RWPE2 (cell line): ENCODE measurements at places on chromosomes 13 and 19.

- no peaks in the 10 kb centered on the region for H3K27me3 ChIP-seq
- no peak overlapping the region for H3K4me3 ChIP-seq
- H3K4me1 ChIP-seq, result no peaks in the 10 kb centered on the region
- no peak for DNase-seq
- no peaks in the 10 kb centered on the region for H3K36me3 ChIP-seq
These were observed 2.4 kb upstream of the FPR1 start for GRCh38 chr19:51754109-51754508.

- no peak overlapping the region for H3K27ac ChIP-seq
- no peak overlapping the region for H3K4me3 ChIP-seq
- no peak for DNase-seq
These were observed 52.0 kb downstream of the KLF5 start for GRCh38 chr13:73110814-73111213.

DNA sequence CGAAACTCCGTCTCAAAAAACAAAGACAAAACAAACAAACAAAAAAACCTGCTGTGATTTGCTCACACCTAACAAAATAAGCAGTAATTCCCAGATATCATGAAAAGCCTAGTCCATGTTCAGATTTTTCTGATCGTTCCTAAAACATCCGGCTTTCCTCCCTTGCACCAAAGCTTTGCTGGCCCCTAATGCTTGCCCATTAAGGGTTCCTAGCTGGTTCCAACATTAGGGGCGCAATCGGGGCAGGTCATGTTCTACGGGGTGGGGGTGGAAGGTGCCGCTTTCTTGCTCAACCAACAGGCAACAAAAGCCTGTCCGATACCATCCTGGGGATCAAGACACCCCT lies 25.5 kb upstream of the FXYD3 start:
- DNase-seq, result no peak
- no peak overlapping the region for H3K4me3 ChIP-seq
- H3K4me1 ChIP-seq, result no peaks in the 10 kb centered on the region

- H3K36me3 ChIP-seq, result no peaks in the 10 kb centered on the region
- H3K4me1 ChIP-seq, result peaks cover 17% of the 10 kb centered on the region
- peak overlapping the region; percentile 79 for H3K27ac ChIP-seq
- H3K27me3 ChIP-seq, result no peaks in the 10 kb centered on the region
- no peak overlapping the region for H3K4me3 ChIP-seq
These were observed 10.6 kb downstream of the POU2F2 start for GRCh38 chr19:42121656-42122069.

DNA sequence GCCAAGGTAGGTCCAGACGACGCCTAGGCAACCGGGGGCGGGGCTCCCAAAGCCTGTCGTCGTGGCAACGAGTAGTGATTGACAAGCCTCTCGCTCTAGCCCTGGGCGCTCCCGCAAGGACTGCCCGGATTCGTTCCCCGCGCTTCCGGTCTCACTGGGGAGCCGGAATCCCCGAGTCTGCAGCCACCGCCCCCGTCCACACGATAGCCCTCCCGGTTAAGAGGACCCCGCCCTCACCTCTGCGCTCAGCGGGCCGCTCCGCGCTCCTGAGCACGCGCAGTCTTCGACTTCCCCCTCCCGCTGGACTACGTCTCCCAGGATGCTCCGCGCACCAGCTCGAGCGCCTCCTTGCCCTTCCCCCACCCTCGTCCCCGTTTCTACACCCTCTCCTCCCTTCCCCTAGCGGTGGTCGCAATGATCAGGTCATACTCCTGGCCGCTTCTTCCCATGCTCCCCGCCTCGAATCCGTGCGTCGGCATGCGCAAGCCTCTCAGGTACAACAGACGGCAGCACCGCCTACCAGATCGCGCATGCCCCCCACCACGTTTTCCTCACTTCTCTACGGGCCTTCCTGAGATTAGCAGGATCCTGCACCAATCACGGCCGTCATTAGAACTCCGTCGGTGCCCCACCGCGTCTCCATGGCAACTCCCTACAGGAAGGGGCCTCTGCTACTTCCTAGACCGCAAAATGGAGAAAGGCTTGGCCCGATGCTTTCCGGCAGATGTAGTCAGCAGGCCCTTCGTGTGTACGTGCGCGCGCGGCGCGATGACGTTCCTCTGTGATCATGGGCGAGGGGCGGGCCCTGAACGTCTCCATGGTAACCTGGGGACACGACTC lies at the start of gene MZF1:
Gene MZF1 (minus strand): TSS at position 518 of the 840 bp plus-strand sequence. CDS start 1,946 bp downstream, outside the sequence.
- H3K27ac ChIP-seq, result peak within 1 kb of the TSS; percentile 86
- peak; percentile 100 for DNase-seq
- no peaks in the 10 kb centered on the region for H3K27me3 ChIP-seq
- H3K4me3 ChIP-seq, result peak within 1 kb of the TSS; percentile 55
- no peaks in the 10 kb centered on the region for H3K36me3 ChIP-seq
- peaks cover 3% of the 10 kb centered on the region for H3K4me1 ChIP-seq

- no peaks in the 10 kb centered on the region for H3K4me1 ChIP-seq
- no peak for DNase-seq
- H3K4me3 ChIP-seq, result no peak overlapping the region
- no peaks in the 10 kb centered on the region for H3K36me3 ChIP-seq
- H3K27ac ChIP-seq, result no peak overlapping the region
These were observed 278.7 kb upstream of the KLHL1 start for GRCh38 chr13:70386919-70387318.

DNA sequence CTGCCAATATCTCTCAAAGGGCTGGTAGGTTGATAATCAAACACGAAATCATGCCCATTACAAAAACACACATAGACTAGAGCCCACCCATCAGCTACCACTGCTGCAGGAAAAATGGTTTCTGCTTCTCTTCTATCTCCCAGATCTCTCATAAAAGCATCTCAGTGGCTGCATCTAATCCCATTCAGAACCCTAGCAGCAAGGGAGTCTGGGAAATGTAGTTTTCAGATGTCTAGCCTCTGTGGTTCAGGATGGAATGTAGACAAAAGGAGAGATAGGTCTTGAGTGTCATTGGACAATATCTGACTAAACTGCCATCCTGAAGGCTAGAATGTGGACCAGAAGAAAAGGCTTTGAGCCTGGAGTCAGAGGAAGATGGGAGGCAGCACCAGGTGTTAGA lies 32.1 kb downstream of the RDH8 start:
- no peak for DNase-seq
- no peaks in the 10 kb centered on the region for H3K4me1 ChIP-seq
- H3K36me3 ChIP-seq, result no peaks in the 10 kb centered on the region
- H3K27me3 ChIP-seq, result no peaks in the 10 kb centered on the region
- no peak overlapping the region for H3K4me3 ChIP-seq
- H3K27ac ChIP-seq, result no peak overlapping the region

GRCh38 chr13:75744127-75744526 lies 108.0 kb downstream of the LMO7 start:
- DNase-seq, result no peak
- no peaks in the 10 kb centered on the region for H3K27me3 ChIP-seq
- H3K36me3 ChIP-seq, result no peaks in the 10 kb centered on the region
- no peaks in the 10 kb centered on the region for H3K4me1 ChIP-seq
- no peak overlapping the region for H3K4me3 ChIP-seq

- H3K4me3 ChIP-seq, result no peak overlapping the region
- no peak overlapping the region for H3K27ac ChIP-seq
- H3K4me1 ChIP-seq, result no peaks in the 10 kb centered on the region
These were observed 5.6 kb downstream of the MICOS13 start for GRCh38 chr19:5674714-5675113.

- H3K27me3 ChIP-seq, result no peaks in the 10 kb centered on the region
- no peak overlapping the region for H3K27ac ChIP-seq
- no peak for DNase-seq
- no peaks in the 10 kb centered on the region for H3K36me3 ChIP-seq
These were observed 40.3 kb downstream of the ERICH6B start for GRCh38 chr13:45575146-45575829.

DNA sequence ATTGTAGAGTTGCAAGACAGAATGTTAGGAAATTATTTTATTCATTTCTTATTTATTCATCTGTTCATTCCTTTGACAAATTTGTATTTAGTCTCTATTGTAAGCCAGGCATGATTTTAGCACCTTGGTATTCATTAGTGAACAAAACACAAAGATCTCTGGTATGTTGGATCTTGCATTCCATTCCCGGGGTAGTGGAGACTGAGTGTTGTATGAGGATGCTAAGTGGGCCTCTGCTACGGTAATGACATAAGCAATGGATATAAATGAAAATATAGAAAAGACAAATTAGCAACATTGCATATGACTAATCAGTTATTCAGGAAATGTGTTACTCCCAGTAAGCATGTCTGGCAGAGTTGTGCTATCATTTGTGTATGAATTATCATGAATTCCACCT lies 449.3 kb downstream of the PCDH17 start:
- no peak for DNase-seq
- no peaks in the 10 kb centered on the region for H3K36me3 ChIP-seq

- H3K4me1 ChIP-seq, result peaks cover 13% of the 10 kb centered on the region
- DNase-seq, result peak; percentile 89
- H3K36me3 ChIP-seq, result peaks cover 78% of the 10 kb centered on the region
- H3K27ac ChIP-seq, result peak overlapping the region; percentile 40
- no peaks in the 10 kb centered on the region for H3K27me3 ChIP-seq
These were observed 2.4 kb downstream of the COX7A1 start for GRCh38 chr19:36149673-36150406.

DNA sequence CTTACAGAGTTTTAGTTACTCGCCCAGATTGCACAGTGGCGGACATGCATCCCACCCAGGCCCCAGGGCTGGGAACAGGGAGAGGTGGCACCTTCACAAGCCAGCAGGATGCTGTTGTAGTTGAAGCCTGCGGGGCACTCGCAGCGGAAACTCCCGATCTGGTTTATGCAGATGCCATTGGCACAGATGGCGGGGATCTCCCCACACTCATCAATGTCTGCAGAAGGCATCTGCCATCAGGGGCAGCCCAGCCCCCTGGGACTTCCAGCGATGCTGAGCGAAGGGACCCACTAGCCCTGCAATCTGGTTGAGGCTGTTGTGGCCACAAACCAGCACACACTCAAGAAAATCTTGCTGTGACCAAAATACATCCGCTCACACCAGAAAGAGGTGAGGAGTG lies 44.6 kb downstream of the CCL25 start:
- no peaks in the 10 kb centered on the region for H3K4me1 ChIP-seq
- no peak overlapping the region for H3K27ac ChIP-seq
- no peak for DNase-seq
- H3K36me3 ChIP-seq, result no peaks in the 10 kb centered on the region
- no peak overlapping the region for H3K4me3 ChIP-seq

- H3K27ac ChIP-seq, result peak overlapping the region; percentile 14
- no peak for DNase-seq
- H3K4me1 ChIP-seq, result no peaks in the 10 kb centered on the region
- H3K27me3 ChIP-seq, result no peaks in the 10 kb centered on the region
- peaks cover 14% of the 10 kb centered on the region for H3K36me3 ChIP-seq
- peak overlapping the region; percentile 88 for H3K4me3 ChIP-seq
These were observed 576 bp downstream of the APBA3 start for GRCh38 chr19:3760871-3761361.

- H3K4me3 ChIP-seq, result no peak overlapping the region
- H3K36me3 ChIP-seq, result no peaks in the 10 kb centered on the region
- DNase-seq, result no peak
- peaks cover under 1% of the 10 kb centered on the region for H3K27me3 ChIP-seq
- no peaks in the 10 kb centered on the region for H3K4me1 ChIP-seq
These were observed 75.4 kb upstream of the ARHGEF7 start for GRCh38 chr13:111039735-111040134.

DNA sequence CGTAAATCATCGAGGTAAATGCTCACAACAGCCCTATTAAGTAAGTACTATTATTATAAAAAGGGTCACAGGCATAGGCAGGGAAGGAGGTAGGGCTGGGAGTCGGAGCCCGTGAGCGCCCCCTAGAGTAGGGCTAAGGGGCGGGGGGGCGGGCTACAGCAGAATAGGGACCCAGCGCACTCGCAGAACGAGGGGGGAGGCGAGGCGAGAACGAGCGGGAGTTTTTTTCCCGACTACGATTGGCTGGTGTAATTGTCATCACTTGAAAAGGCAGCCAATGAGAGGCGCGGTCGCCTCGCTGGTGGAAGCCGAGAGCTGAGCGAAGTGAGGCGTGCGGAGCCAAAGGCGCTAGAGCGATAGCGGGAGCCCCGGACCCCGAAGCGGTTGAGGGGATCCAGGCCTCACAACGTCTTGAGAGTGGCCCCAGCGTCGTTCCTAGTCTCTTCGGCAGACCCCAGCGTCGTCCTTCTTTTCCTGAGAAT lies 24.2 kb downstream of the KEAP1 start:
- no peaks in the 10 kb centered on the region for H3K4me1 ChIP-seq
- no peak overlapping the region for H3K27ac ChIP-seq
- peak overlapping the region; percentile 8 for H3K4me3 ChIP-seq
- DNase-seq, result peak; percentile 85
- H3K27me3 ChIP-seq, result no peaks in the 10 kb centered on the region
- no peaks in the 10 kb centered on the region for H3K36me3 ChIP-seq

GRCh38 chr19:53991224-53992113 lies at the start of gene CACNG6:
Gene CACNG6 (plus strand): TSS chr19:53991637. CDS start chr19:53992878, 1,241 bp downstream.
- H3K27ac ChIP-seq, result no peak within 1 kb of the TSS
- H3K4me1 ChIP-seq, result no peaks in the 10 kb centered on the region
- peaks cover 8% of the 10 kb centered on the region for H3K27me3 ChIP-seq
- DNase-seq, result no peak

DNA sequence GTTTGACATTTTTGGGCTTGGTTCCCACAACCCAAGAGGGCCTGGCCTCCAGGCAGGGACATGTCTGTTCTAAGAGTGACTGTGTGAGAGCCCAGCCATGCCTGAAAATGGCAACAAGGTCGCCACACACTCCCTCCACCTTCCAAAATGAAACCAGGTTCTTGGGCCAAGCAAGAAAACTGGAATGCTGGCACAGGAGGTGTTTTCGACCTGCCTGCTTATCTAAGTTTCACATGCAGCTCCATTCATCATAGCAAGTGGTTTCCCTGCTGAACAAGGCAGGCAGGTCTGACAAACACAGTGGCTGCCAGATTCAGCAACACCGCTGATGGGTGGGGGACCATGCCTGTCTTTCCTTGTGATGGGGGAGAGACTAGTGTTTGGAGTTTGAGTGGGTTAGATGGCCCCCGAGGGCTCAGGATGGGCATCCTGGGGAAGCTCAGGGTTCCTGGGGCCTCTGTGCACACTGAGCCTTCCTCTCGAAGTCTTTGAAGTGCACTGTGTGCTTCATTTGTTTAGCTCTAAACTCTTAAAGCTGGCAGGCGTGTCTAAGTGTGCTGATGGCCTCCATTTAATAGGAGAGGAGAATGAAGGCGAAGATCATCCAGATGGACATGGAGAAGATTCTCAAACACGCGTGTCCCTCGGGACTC lies 17.9 kb upstream of the GAS6 start:
- peaks cover 2% of the 10 kb centered on the region for H3K4me1 ChIP-seq
- H3K27me3 ChIP-seq, result no peaks in the 10 kb centered on the region
- no peak overlapping the region for H3K4me3 ChIP-seq
- DNase-seq, result no peak
- H3K36me3 ChIP-seq, result no peaks in the 10 kb centered on the region

GRCh38 chr19:10152100-10152499 lies 32.4 kb upstream of the EIF3G start:
- no peak for DNase-seq
- no peaks in the 10 kb centered on the region for H3K4me1 ChIP-seq
- H3K27me3 ChIP-seq, result no peaks in the 10 kb centered on the region
- H3K36me3 ChIP-seq, result peaks cover 93% of the 10 kb centered on the region
- H3K4me3 ChIP-seq, result no peak overlapping the region
- no peak overlapping the region for H3K27ac ChIP-seq
